ENCODE measurements at places on chromosomes 5 and 9.

DNA sequence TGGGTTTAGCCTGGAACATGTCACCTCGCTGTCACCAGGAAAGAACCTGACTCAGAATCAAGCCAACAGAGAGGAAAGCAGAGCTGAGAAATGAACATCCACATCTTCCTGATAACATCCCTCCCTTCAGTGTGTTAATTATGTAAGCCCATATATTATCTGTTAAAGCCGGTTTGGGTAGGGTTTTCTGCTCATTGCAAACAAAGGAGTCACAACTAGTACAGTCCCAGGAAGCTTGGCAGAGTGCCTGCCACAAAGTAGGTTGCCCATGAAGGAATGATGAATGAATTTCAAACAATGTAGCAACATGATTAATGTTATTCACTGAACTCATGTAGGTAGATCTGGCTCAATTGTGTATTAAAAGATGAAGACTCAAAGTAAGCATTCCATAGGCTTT, 10.4 kb upstream of the PPARGC1B start:
- no peak for DNase-seq

- no peak for DNase-seq
Observed at GRCh38 chr5:150342583-150342982, 14.9 kb upstream of the TCOF1 start.

- no peak for DNase-seq
Observed at GRCh38 chr5:178426326-178427130, 163.7 kb downstream of the COL23A1 start.

- DNase-seq: no peak
Observed at GRCh38 chr5:173488144-173488543, 128.3 kb downstream of the BOD1 start.

DNA sequence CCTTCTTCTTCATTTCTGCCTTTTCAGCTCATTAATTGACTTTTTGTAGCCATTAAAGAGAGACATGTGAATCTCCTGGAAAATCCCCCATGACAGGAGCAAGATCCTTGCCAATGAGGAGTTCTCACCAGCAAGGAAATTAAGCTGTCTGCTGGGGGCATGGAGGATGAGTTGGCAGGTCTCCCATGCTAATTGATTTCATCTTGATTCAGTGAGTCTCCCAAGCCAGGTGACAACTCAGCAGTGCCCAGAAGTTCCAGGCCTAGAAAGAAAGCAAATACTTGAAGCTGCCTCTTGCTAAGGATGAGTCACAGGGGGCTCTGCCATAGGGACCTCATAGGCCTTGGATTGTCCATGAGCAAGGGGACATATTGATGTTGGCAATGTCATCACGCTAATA, 30.0 kb upstream of the ADRA1B start:
- no peak for DNase-seq

- no peak for DNase-seq
Observed at GRCh38 chr5:180208435-180209081, 453 bp downstream of the RASGEF1C start.

- DNase-seq: no peak
Observed at GRCh38 chr5:151699071-151699901, 12.6 kb upstream of the SPARC start.

DNA sequence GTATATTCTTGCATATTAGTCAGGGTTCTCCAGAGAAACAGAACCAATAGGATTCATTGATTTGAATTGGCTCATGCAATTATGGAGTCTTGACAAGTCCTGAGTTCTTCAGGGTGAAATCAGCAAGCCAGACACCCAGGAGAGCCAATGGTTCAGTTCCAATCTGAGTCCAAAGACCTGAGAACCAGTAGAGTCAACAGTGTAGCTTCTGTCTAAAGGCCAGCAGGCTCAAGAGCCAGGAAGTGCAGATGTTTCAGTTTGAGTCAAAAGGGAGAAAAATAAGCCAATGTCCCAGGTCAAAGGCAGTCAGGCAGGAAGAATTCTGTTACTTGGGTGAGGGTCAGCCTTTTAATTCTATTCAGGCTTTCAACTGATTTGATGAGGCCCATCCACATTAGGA, 37.8 kb upstream of the ANKRD34B start:
- no peak for DNase-seq

DNA sequence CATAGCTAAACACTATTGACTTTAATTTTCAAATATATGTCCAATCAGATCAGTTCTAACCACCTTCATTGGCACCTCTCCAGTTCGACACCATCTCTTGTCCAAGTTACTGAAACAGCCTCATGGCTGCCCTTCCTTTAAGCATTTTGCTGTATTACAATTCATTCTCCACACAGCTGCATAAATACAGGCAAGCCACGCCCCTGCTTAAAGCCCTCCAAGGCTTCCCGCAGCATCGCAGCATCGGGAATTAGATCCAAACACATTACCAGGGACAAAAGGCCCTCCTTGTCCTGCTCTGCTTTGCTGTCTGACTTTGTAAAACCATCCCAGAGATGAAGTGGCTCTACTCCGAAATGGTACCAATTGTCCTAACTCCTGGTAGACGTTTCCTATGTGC, 75.1 kb upstream of the RAI14 start:
- no peak for DNase-seq

- DNase-seq: no peak
Observed at GRCh38 chr5:64299805-64300204, 134.2 kb downstream of the RNF180 start.

- no peak for DNase-seq
Observed at GRCh38 chr9:112043423-112043822, 131.7 kb downstream of the SUSD1 start.

DNA sequence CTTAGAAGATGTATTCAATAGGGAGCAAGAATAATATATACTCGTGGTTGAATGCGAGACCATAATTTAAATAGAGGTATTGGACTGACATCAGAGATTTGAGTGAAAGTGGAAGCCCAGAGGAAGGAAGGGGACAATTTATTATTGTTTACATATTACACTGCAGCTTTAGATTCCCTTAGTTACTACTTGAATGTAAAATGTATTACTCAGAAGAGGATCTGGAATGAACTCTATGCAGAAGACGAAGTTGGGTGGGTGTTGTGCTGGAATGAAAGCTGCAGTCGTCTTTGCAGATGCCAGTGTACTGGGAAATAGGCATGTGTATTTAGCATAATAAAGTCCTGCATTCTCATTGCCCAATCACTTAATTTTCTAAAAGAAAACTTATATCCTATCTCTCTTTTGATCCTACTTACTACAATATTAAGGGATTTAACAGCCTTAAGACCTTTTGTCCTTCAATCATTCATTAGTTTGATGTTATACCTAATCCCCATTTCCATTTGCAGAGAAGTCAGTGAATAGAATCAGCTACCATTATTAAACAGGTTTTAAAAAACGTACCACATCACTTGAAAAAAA, 570.7 kb upstream of the WWC1 start:
- DNase-seq: no peak

GRCh38 chr5:94613583-94613982, 4.8 kb downstream of the KIAA0825 start:
- DNase-seq: no peak

- no peak for DNase-seq
Observed at GRCh38 chr9:6229619-6230018, 14.0 kb downstream of the IL33 start.
